GM04504 (cell line): ENCODE measurements at places on chromosomes 16 and 17.

- no peak for DNase-seq
Measured at GRCh38 chr17:48231995-48232959, 124.7 kb downstream of the SNX11 start.

- DNase-seq: peak; percentile 84
Measured at GRCh38 chr17:7716901-7717755, at the start of gene DNAH2. DNAH2 (plus strand) TSS chr17:7717744; CDS start chr17:7719735, 1,991 bp downstream.

GRCh38 chr16:86046026-86046425 lies 147.1 kb downstream of the IRF8 start:
- DNase-seq: no peak

GRCh38 chr17:32755045-32755805 lies 121.7 kb downstream of the MYO1D start:
- DNase-seq: peak; percentile 38

GRCh38 chr17:48612854-48613691 lies 2.0 kb downstream of the HOXB8 start:
- no peak for DNase-seq

GRCh38 chr17:47230864-47231263 lies 21.7 kb downstream of the MYL4 start:
- no peak for DNase-seq

GRCh38 chr17:47220531-47220999 lies 11.4 kb downstream of the MYL4 start:
- DNase-seq: no peak

GRCh38 chr16:72877374-72878028 lies 170.4 kb downstream of the ZFHX3 start:
- peak; percentile 73 for DNase-seq

- DNase-seq: no peak
Measured at GRCh38 chr17:42387661-42388380, 421 bp downstream of the STAT3 start.

- no peak for DNase-seq
Measured at GRCh38 chr16:24130494-24131085, 125.5 kb upstream of the CACNG3 start.

DNA sequence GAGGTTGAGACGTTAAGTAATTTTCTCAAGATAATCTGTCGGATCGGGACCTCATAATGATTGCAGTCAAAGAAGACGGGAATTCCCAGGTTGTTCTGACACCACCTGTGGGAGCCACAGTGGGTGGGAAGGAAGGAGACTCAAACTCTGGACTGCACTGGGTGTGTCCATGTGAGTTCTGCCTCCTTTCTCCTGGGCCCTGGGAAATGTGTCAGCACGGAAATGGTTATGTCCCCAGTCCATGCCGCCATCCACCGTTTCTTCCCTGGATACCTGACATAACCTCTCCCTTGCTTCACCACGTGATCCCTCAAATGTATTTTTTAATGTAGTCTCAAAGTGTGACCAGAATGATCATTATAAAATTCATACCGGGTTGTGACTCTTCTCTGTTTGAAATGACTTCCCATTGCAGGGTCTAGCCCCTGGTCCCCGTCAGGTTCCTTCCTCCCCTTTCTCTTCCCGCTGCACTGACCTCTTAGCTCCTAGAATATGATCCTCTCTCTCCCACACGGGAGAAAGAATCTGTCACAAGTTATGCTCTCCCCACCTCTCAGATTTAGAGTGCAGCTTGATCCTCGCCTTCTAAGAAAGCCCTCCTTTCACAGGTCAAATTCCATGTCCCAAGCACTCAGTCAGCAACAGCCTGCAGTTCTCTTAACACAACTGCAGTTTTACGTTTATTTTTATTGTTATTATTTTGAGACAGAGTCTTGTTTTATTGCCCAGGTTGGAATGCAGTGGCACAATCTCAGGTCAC lies 820.0 kb upstream of the EEF2KMT start:
- DNase-seq: no peak

GRCh38 chr16:89061590-89062380 lies 31.9 kb upstream of the ACSF3 start:
- DNase-seq: no peak

- DNase-seq: no peak
Measured at GRCh38 chr17:40069751-40070708, 7.3 kb downstream of the THRA start.

GRCh38 chr17:63445571-63445953 lies 544 bp downstream of the CYB561 start:
- no peak for DNase-seq

DNA sequence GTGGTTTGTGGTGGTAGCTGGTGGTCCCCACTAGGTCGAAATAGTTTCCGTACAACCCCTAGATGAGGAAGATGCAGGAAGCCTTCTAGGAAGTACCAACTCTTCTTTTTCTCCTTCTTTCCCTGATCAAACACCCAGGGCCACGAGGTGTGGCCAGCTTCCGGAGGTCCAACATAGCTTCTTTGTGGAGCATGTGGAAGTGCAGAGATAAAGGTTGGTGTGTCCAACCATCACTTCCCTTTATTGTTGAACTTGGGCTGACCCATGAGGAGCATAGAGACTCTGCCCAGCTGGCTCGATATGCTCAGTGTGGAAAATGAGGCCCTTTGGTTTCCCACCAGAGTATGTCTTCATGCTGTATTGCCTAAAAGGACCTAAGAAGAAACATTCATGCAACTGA lies 6.3 kb upstream of the RGS9 start:
- no peak for DNase-seq

DNA sequence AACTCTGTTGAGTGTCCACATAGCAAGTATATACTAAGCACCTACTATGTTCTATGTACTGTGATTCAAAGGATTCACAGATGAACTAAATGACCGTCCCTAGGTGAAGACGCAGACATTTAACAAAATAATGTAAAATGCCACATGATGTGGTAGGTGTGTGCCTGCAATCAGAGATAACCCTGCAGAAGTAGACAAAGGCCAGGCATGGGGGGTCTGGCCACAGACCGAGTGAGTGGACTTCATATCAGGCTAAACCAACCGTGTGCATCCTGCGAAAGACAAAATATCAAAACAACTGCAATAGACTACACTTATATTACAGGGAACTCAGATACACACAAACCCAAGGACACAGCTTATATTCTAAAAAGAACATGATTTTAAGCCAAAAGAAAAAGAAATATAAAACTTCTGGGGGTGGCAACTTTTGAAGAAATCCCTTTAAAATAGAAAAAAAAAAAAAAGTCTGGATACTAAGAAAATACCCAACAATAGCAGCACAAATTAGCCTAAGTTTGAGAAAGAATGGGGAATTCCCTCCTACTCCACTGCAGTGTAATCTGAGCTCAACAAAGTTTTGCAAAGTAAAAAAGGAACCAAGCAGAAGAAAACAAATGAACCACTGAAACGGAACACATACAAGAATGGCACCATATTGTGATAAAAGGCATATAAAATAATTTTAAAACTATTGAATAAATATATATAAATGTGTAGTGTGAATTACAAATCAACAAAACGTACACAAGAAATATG lies 12.3 kb downstream of the HSDL1 start:
- no peak for DNase-seq

- no peak for DNase-seq
Measured at GRCh38 chr17:53475002-53475401, 347.7 kb upstream of the KIF2B start.
